Hematopoietic multipotent progenitor cell treated with erythropoietin and hydrocortisone succinate and interleukin-3 and kit ligand, for 17 days (in vitro differentiated cells): ENCODE measurements at places on chromosomes 5 and 9.

GRCh38 chr5:39198127-39198526 lies 21.2 kb downstream of the FYB1 start:
- DNase-seq = no peak

- no peak for DNase-seq
Measured at GRCh38 chr5:66959653-66960052, 236.9 kb downstream of the CD180 start.

DNA sequence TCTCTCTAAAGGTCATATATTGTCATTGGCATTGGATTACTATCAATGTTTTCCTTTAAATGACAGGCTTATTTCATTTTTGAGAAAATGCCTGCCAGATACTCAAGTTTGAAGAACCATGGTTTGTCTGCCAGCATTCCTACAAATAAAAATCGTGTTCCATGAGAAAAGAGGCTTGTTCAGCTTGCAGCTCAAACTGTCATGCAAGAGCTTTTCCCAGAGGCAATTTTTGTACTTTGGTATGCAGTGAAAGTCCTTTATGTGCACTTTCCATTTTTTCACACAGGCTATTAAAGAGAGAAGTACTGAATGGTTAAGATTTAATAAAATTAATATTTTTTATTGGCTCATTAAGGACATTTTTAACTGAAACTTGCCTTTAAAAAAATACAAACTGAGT lies 110.4 kb downstream of the FBXO4 start:
- DNase-seq = no peak

DNA sequence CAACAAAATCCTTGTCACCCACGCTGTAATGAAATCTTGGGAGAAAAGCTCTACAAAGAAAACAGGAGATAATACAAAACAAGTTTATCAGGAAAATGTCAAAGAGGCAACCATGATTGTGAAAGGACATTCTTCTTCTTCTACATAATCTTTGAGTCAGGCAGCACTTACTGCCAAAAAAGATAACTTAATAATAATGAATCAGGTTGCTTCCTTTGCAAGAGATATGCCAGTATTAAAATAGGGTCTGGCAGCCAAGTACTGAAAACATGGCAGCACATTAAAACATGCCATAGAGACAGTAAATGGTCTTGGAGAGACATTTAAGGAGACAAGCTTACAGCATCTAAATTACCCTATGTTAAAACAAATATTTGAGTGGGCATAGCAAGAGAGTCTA lies 1573.4 kb downstream of the EFNA5 start:
- no peak for DNase-seq

- DNase-seq = no peak
Measured at GRCh38 chr9:129291041-129291501, 113.0 kb upstream of the IER5L start.

- DNase-seq = peak; percentile 90
Measured at GRCh38 chr9:4832786-4833579, 40.2 kb downstream of the RCL1 start.
